Lower leg skin (tissue), 4 donors: ENCODE measurements at places on chromosomes 3 and 15.

GRCh38 chr3:188734395-188734794 is 437.4 kb upstream of the TPRG1 start:
- no peak for DNase-seq

GRCh38 chr3:122392868-122393844 is 9.2 kb downstream of the FAM162A start:
- DNase-seq = no peak

DNA sequence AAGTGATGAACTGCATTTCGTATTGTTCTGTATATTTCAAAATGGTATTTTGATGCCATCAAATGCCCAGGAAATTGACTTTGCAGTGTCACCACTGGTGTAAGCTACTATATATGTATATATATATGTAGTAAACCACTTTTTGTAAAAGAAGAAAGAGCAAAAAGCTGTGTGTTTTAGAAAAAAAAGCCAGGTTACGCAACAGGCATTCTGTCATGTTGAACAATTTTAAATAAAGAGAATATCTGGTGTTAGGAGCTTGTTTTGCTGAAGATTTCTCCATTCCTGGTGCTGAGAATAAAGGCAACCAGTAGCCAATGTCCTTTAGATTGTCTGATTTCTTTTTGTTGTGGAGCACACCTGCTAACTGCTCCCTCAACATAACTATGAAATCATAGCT is 3.7 kb upstream of the ABHD10 start:
- DNase-seq = no peak

DNA sequence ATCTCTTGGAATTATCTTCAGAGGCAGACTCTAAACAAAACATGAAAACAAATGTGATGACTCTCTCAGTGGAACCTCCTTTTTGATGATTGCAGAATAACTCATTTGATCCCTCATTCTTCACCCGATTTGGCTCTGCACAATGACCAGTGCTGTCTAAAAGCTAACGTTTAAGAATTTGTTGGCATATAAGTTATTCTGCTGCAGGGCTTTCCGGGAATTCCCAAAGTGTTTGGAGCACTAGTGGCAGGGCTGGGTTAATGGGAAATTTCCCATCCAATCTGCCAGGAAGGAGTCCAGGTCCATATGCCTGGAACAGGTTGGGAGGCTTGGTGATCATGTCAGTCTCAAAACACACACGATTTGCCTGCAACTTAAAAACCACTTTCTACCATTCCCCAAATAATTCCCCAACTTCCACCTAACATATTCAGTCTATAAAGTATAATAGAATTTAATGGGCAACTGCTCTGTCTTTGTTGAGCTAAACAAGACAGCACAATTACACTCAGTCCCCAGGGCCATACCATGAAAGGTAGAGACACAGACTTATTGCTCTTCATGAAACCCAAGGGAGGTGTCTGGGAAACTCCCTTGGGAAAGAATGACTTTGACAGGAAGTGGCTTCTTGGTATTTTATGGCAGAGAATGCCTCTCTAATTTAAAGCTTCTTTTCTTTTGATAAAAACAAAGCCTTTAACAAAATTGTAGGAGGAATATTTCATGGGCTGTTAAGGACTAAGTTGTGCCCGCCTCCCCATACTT is 38.0 kb downstream of the ARRDC4 start:
- DNase-seq = no peak

DNA sequence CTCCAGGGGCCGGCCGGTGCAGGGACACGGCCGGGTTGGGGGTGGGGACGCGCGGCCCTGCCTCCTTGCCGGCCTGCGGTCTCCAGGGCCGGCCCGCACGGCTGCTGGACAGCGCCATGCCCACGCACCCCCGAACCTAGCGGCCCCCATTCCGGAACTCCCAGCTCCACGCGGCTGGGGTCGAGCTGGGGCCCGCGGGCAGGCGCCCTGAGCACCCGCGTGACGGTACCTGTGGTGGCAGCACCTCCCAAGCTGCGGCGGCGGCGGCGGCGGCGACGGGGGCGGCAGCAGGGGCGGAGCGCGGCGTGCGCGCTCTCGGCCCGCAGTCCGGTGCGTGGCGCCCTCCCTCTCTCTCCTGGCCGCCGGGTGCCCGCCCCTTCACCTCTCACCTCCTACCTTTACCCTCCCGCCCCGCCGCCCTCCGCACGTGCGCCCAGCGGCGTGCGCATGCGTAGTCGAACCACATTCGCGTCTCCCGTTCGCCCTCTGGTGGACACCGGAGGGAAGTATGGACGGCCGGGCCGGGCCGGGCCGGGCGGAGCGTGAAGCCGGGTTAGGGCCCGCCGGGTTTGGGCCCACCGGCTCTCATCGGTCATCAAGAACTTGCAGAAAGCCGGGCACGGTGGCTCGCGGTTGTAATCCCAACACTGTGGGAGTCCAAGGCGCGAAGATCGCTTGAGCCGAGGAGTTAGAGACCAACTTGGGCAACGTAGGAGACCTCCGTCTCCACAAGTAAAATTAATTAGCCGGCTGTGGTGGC is at the start of gene SCAP:
Gene SCAP (minus strand): TSS at position 372 of the 760 bp plus-strand sequence. CDS start 32,948 bp downstream, outside the sequence.
- DNase-seq = peak; percentile 99

DNA sequence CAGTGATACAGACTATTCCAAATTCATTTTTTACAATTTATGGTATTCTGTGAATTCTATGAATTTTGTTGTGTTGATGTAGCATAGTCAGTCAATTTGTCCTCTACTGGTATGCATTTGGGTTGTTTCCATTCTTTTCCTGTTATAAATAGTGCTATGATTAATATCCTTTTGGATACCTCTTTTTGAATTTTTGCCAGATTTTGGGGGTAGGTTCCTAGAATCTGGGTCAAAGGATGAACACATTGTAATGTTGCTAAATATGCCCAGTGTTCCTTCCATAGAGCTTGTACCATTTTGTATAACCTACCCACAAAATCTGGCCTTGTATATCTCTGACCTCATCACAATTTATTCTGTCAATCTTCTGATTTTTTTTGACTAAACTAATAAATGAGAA is 44.4 kb upstream of the C3orf38 start:
- no peak for DNase-seq

GRCh38 chr3:107555359-107555758 is 32.6 kb downstream of the BBX start:
- no peak for DNase-seq

DNA sequence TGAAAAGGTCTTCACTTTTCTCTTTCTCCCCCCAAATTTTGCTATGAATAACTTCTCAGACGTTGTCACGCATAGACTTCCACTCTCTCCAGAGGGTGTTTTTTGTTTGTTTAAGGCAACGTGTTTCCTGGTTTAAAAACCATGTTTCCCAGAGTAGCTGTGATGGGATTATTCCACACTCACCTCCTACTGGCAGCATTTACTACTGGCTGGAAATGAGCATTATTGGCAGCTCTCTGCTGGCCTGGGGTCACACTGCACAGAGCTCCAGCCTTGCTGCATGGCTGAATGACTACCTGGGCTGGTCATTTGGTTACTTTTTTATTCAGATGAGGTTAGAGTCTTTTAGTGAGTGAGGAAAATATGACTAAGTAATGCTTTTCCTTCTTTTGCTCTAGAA is 65.2 kb downstream of the RARB start:
- DNase-seq = no peak

DNA sequence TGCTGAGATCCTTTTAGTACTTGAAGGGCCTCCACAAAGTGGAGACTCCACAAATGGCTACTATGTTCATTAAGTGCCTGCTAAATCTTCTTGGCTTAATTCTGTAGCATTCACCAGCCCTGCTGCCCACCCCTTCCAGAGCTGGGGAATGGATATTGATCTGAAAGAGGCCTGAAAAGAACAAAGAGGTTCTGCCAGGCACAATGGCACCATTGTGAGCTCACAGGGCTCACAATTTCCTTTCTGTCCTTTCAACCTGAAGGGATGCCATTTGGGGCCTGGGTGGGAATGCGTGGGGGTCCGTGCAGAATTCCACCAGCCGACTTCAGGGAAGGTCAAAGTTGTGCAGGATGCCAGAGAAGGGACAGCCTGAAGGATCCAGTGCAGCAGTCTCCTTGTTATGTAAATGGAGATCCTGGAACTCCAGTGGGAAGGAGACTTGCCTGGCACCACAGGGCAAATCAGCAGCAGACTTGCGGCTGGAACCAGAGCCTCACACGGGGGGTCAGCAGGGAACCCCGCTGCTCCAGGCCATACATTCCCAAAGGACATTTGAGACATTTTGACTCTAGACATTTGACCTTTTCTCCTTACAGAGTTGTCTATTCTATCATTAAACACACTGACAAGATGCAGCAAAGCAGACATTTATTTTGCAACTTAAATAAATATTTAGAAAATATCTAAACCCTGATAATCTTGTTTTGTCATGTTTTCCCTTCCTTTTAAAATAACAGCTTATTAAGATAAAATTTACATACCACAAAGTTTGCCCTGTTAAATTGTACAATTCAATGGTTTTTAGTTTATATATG is 21.5 kb upstream of the MORF4L1 start:
- DNase-seq = no peak

- no peak for DNase-seq
These were observed 205.6 kb downstream of the FEZF2 start for GRCh38 chr3:62167566-62168262.

- DNase-seq = no peak
These were observed 414.5 kb upstream of the MDFIC2 start for GRCh38 chr3:70726961-70727360.

DNA sequence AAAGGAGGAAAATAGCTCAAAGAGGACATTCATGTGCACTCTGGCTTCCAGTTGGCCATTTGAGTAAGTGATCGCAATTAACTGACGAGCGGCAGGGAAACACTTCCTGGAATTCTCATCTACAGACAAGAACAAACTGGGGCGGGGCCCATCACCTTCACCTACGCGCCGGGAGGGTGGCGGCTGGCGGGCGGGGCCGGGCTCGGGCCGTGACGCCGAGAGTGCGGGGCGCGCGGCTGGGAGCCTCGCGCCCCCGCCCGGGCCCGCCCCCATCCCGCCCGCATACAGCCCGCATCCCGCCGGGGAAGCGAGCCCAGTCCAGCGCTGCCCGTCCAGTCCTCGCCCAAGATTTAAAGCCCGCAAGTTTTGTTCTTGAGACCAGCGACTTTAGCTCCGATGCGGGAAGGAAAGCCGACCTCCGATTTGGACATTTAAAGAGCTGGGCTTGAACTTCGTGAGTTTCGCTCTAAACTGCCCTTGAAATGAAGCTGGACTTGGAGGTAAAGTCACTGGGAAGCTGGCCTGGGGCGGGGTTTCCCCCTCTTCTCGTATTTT is at the start of gene B3GNT5:
Gene B3GNT5 (plus strand): TSS at position 281 of the 555 bp plus-strand sequence. CDS start 16,546 bp downstream, outside the sequence.
- DNase-seq = peak; percentile 72

- no peak for DNase-seq
These were observed 398.3 kb upstream of the NAALADL2 start for GRCh38 chr3:174460831-174461230.

DNA sequence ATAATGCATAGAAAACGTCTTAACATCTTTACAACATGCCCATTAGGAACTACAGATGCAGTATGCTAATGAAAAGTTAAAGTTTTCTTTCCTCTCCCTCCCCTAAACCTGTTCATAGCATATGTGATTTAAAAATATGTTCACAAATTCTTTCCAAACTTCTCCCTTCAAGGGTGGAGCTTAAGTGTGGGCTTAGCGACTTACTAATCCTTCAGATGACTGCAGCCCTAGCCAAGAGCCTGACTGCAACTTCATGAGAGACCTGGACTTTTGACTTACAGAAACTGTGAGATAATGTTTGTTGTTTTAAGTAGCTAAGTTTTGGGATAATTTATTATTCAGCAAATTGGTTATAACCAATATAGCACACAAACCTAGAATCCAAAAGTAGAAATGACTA is 22.0 kb upstream of the ANXA2 start:
- no peak for DNase-seq

GRCh38 chr15:50224606-50225005 is 40.9 kb downstream of the HDC start:
- DNase-seq = no peak

GRCh38 chr3:52707585-52707984 is 1.7 kb downstream of the SPCS1 start:
- DNase-seq = no peak

GRCh38 chr15:58355973-58356372 is 75.8 kb upstream of the LIPC start:
- DNase-seq = no peak

- DNase-seq = no peak
These were observed 24.2 kb upstream of the GMPPB start for GRCh38 chr3:49747792-49748480.

DNA sequence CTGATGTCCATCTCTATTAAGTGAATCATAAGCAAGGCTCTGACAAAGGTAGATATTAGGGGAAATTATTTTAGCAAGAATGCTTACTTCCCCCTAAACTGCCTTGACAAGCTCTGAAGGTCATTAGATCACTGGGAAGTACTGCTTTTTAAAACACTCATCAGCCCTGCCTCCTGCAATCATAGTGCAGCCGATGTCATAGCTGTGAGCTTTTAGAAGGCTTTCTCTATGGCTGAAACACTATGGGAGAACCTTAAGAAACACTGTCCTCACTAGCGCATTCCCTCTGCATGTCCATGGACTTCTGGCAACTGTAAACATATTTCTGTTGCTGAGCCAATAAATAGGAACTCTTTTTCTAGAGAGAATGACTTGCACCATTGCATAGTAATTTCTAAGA is 38.7 kb upstream of the PTPRG start:
- no peak for DNase-seq

DNA sequence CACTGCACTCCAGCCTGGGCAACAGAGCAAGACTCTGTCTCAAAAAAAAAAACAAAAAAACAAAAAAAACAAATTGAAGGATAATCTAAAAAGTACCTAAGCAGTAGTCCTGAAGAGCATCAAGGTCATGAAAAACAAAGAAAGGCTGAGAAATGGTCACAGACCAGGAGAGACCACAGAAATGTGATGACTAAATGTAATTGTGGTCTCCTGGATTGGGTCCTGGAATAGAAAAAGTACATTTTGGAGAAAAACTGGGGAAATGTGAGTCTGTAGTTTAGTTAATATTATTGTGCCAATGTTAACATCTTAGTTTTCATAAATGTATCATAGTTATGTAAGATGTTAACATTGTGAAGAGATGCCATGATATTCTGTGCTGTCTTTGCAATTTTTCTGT is 267.5 kb upstream of the NR2E3 start:
- DNase-seq = no peak

GRCh38 chr3:134317106-134317947 is 56.9 kb downstream of the AMOTL2 start:
- peak; percentile 13 for DNase-seq

- DNase-seq = no peak
These were observed 3.5 kb downstream of the SMAD3 start for GRCh38 chr15:67068710-67069400.

GRCh38 chr15:52784799-52785671 is 5.1 kb downstream of the ONECUT1 start:
- DNase-seq = no peak

GRCh38 chr15:72852273-72852672 is 68.7 kb upstream of the ADPGK start:
- no peak for DNase-seq

DNA sequence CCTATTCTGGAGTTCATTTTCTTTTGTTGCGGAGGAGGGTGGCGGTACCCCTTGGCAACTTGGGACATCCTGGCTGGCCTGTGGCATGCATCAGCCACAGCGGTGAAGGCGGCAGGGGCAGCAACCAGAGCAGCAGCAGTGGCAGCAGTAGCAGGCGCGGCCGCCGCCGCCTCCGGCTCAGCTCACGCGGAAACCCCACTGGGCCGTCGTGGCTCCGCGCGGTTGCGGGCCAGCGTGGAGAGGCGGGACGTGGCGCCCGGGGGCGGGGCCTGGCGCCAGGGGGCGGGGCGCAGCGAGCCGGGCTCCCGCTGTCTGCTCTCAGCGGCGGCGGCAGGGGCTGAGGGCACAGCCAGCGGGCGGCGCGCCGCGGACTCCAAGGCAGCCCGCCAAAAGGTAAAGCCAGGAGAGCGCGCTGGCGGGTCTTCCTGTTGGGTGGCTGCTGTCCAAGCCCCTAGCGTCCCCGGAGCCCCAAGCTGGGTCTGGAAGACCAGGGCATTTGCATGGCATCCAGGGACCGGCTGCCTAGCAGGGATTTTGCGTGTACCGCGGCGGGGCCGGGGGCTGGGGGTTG is 334.4 kb upstream of the THRB start:
- DNase-seq = no peak
